ENCODE measurements at places on chromosomes 6 and 20.
A peak's percentile ranks its signal among the peaks of the same experiment; 100 is the strongest.

DNA sequence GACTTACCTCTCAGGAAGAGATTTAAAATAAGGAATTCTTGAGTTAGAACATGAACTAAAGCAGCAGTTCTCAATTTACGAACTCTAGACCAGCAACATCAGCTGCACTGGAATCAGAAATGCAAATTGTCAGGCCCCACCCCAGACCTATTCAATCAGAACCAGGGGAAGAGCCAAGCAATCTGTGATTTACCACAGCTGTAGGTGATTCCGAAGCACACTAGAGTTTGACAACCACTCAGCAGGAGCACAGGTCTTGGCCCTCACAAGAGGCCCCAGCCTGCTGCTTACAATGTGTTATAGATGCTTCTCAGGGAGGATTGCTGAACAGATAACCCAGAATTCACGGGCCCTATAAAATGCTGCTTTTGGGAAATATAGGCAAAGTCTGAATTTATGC is 279.2 kb downstream of the PTPRK start:
- DNase-seq, result no peak

DNA sequence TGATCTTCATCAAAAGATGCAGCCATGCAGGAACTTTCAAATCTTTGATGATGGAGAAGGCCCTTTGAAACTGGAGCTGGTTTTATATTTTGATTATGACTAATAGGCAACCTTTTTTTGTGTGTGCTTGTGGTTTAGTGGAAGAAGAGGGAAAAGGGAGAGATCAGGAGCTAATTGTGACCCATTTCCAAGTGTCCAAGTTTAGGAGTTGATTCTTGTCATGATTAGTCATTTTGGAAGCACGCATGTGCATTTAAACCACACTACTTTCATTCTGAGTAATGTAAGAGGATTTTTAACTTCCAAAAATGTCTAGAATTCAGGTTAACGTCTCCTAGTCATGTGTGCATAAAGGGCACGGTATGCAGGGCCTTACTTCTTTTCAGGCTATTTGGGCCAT is 3.5 kb downstream of the FOXO3 start:
- DNase-seq, result no peak

- no peak for DNase-seq
Measured at GRCh38 chr6:5898563-5898962, 108.2 kb downstream of the NRN1 start.

DNA sequence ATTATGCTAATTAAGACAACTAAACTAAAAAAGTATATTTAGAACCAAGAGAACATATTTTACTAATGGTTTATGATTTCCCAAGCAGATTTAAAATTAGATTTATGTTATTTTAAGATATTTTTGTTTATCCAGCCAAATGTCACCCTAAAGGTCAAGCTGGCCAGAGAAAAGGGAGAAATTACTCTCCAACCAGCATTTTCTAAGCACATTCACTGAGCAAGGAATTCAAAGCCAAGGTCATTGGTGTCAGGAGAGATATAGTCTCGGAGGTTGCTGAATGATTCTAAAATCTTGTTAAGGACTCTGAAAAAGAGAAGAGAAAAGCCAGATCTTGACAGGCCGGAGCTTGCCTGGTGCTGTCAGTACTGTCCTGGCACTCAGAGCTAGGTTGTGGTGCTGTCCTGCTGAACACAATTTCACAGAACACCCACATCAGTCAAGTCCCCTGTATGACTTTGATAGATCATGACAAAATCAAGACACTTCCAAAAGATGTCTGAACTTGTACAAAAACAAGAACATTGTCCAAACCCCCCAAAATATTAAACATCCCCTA is 222.3 kb upstream of the SMLR1 start:
- no peak for DNase-seq

DNA sequence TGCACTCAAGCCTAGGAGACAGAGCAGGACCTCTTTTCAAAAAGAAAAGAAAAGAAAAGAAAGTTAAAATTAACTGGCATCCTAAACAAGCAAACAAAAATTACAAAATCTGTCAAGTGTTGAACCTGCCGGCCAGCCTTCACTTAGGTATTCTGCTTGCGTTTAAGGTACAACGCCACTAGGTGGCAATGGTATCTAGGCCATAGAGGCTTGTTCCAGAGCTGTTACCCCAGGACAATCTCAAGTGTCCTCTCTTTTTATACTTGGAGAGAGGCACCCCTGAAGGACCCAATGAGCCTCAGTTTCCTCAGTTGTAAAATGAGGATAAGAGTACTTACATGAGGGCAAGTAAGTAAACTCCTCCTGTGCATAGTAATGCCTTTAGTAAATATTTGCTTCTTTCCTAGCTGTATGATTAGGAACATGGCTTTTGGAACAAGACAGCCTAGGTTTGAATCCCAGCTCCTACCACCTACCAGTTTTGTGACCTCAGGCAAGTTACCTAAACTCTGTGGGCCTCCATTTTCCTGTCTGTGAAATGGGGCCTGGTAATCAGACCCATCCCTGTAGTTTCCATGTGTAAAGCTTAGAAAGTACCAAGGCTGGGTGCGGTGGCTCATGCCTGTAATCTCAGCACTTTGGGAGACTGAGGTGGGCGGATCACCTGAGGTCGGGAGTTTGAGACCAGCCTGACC is 5.8 kb upstream of the PACSIN1 start:
- DNase-seq, result peak; percentile 49

GRCh38 chr6:165545806-165546205 is 117.2 kb downstream of the PDE10A start:
- DNase-seq, result no peak

DNA sequence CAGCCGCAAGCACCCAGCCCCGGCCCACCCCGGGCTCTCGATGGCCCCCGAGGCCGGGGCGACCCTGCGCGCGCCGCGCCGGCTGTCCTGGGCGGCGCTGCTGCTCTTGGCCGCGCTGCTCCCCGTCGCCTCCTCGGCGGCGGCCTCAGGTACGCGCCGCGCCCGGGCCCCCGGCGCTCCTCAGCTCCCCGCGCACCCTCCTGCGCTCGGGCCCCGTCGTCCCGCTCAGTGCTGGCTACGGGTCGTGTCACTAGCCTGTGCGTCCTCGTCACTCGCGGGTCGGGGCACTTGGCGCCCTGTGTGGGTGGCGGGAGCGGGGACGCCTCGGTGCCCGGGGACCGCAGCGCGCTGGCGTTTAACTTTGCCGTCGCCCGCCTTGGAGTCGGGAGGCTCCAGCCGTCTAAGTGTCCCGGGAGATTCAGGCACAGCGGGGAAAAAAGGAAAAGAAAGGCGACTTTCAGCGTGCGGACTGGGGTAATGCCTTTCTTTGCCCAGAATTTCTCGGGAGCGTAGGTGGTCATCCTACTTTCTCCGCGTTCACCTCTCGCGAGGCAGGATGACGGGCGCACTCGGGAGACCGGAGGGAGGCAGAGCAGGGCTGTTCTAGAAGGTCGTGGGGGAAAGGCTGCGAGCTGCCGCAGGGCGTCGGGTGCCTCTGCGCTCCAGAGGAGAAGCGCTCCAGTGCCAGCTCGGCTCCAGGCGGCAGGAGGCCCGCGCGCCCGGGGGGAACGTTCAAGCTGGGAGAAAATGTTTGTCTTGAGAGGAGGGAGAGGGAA is 545 bp downstream of the FNDC1 start:
- DNase-seq, result peak; percentile 44

- no peak for DNase-seq
Measured at GRCh38 chr6:153170511-153170910, 39.4 kb upstream of the RGS17 start.

DNA sequence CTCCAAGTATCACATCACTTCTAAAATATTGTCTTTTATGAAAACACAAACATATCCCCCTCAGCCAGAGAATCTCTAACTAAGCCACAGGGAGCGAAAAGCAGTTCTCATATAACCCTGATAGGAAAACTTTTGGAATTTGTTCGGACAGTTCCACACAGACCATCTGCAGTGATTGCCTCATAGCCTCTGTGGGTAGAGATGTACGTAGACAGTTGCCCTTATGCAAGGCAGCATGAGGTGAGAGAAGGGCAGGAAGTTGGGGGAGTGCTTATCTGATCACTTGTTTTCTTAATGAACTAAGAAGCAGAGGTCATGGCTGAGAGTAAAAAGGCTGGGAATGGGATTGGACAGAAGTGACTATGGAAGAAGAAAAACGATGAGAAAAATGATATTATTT is 39.6 kb downstream of the SLC23A2 start:
- no peak for DNase-seq

- DNase-seq, result no peak
Measured at GRCh38 chr20:41336711-41337492, 3.7 kb upstream of the LPIN3 start.

- DNase-seq, result no peak
Measured at GRCh38 chr6:108581237-108581931, 20.7 kb downstream of the FOXO3 start.

- DNase-seq, result no peak
Measured at GRCh38 chr6:7042056-7042653, 65.6 kb upstream of the RREB1 start.

- no peak for DNase-seq
Measured at GRCh38 chr20:64167676-64168075, 3.4 kb downstream of the MYT1 start.

- no peak for DNase-seq
Measured at GRCh38 chr20:10710991-10711775, 37.4 kb upstream of the JAG1 start.

DNA sequence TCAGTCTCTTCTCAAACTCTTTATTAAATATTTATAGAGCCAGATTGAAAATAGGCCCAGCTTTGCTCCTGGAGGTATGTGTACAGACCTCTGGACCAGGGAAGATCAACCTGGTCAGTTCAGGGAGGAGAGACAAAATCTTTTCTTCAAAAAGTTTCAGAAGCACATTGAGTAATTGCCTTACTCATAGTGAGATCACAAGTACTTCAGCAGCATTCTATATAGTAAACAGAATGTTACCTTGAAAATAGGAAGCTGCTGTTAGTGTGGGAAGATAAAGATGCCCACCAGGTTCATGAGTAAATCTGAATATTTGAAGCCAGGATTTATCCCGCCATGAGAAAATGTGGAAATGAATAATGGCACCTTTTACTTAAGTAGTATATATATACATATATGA is 665.9 kb upstream of the CITED2 start:
- DNase-seq, result no peak

DNA sequence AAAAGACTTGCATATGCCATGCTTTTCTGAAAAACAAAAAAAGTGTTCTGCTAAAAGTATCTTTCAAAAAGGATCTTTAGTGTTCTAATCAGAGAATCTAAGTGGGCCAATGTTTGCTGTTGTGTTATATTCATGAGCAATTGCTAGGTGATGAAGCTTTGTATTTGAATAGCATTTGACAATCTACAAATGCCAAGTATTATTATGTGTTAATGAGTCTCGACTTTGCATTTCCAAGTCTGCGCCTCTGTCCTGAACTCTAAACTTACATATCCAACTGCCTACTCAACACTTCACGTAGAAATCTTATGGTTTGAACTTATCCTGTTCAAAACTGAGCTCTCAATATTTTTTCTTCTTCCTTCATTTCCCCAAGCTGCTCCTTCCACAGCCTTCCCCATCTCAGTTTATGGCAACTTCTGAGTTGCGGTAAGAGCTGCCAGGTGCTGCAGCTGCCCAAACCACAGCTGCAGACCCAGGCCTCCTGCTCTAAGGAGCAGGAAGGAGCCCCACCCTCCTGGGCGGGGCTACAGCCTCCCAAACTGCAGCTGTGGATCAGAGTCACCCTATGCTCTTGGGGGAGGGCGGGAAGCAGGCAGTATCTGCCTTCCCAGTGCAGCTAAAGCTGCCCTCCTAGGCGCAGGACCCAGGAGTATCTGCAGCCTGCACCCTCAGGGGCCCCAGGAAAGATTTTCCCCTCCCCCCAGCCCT is 16.7 kb upstream of the MAK start:
- no peak for DNase-seq

DNA sequence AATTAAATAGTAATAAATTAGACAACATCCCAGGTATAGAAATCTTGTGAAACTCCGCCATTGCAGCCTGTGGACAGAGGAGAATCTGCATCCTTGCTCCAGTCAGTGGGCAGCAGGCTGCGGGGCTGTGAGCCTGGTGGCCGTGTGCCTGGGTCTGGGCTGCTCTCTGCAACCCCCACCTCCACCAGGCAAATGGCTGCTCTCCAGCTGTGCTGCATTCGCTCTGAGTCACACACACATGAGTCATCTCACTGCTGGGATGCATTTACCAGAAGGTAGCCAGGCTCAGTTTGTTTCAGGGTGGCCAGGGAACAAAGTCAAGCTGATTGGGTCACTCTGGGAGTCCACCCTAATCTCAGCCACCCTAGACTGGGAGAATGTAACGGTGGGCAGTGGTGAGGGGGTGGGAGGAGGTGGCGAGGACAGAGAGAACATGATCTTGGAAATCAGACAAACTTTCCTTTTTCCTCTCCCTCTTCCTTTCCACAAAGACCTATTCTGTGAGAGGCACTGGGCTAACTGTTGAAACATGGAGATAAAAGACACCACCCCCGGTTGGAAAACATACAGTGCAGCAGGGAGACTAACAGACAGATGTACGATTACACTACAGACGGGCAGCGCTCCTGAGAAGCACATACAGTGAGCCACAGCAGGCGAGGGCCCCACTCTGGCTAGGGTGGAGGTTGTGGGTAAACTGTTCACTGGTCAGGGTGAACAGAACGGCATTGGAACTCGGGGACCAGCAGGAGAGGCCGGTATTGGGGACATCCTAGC is 59.2 kb downstream of the TRAM2 start:
- DNase-seq, result peak; percentile 57

- DNase-seq, result no peak
Measured at GRCh38 chr20:58557733-58558342, 42.6 kb upstream of the APCDD1L start.

DNA sequence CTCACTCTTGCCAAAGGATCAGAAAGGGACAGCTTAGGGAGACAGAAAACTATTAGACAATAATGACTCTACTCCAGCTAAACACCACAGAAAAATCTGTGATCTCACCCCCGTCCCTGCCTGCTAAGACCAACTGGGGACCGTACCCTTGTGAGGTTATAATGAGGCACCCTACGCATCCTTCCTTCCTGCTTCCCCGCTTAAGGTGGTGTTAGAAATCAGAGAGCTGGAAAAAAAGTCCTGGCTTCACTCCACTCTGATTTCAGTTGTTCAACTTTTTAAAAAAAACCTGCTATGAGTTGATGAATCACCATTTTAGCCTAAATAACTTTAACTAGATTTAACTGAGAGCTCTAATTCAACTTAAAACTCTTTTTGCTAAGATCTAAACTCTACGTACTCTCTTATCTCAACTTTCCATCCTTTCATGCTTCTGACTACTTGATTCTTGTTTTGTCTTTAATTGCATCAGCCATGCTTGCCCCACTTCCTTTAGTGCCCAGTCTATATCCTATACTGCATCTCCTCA is 35.8 kb upstream of the TMEM14A start:
- peak; percentile 44 for DNase-seq

- DNase-seq, result no peak
Measured at GRCh38 chr20:45872626-45873025, 8.4 kb upstream of the ZSWIM1 start.

- no peak for DNase-seq
Measured at GRCh38 chr20:12949429-12949980, 59.3 kb upstream of the SPTLC3 start.
